ENCODE measurements at places on chromosomes 1 and 21.

DNA sequence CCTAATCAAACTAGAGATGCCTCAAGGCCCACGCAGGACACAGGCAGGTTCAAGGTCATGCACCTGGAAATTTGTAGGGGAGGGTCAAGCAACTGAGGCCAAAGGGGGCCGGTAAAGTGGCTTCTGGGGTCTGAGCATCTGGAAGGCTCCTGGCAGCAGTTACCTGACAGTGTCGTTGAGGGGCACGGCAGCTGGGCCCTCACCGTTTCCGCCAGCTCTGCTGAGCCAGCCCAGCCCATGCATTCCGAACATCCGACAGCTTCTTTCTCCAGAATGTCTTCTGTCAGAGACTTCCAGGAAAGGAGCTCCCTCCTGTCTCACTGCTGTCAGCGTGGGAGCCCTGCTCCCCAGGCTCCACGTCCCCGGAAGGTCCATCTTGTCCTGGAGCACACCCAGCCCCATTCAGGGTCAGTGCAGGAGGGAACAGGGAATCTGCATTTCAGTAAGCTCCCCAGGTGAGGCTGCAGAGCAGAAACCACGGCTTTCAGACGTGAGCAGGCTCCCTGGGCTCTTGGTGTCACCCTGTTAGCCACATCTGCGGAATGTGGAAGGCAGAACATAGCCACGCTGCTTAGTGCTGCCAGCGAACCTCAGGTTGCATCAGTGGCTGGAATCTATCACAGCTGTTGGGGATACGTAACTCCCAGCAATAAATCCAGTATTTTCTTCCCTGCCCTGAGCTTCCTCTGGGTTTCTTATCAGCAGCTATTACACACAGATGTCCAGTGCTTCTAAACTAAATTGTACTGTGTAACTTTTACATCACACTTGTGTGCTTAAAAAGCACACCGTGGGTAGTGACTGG is 36.3 kb upstream of the FAM3B start:
- DNase-seq = no peak

GRCh38 chr1:62784509-62785365 is 805 bp downstream of the ATG4C start:
- no peak for DNase-seq

DNA sequence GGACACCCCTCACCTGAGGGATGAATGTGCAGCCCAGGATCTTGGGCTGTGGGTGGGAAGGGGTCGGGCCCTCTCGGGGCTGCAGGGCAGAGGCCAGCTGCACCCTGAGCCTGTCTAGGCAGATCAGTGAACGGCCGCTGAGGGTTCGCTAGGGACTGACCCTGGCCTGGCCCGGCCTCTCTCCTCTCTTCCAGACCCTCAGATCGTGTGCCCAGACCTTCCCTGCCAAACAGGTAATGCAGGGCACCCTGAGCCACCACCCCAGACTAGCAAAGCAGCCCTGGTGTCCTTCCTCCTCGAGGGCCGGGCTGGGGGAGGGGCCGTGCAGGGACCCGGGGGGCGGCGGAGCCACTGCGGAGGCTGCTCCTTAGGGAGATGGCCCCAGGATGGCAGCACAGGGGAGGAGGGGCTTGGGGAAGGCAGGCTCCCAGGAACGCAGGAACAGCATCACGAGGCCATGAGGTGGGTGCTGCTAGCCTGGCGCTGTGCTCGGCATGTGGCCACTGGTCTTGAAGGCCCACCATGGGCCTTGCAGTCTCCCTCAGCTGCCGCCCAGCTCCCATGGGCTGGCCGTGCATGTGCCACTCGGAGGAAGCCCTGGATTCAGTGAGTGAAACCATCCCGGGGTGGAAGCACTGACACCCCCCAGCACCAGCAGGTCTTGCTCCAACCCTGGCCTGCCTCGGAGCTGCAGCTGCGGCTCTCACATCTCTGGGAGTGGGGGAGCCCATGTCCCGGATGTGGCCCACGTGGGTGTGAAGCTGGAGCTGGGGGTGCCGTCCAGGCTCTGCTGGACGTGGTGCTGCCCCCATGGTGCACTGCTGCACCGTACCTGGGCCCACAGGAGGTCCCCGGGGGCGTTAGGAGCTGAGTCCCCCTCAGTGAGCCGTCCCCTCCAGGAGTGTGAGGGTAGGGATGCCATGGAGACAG is 28.7 kb downstream of the COL6A2 start:
- no peak for DNase-seq

DNA sequence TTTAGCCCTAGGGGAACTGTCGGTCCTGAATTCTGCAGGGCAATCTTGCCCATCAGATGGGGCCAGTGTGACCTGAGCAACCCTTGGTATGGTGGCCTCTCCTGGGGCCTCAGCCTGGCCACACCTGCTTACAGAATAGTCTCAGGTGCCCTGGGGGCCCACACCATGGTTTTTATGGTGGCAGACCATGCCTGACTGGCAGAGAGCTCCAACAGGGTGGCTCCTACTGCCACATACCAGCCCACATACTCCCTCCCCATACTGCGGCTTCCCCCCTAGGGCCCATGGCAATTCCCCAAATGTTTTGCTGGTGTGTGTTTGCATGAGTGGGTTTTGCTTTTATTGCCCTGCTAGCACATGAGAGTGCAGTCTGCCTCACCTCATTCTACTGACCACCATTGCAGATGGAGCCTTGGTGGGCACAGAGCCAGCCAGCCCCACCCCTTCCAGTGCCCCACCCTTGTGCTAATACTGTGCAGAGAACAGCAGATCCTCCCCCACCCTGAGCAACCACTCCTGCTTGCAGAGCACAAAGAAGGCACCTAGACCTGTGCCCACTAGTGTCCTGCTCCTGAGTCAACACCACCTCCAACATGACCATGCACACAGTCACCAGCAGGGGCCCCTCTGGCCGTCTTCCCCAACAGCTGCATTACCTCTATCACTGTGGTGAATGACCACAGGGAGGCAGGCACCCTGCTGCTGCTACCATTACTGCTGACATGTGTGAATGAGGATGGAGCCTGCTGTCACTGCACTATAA is 86.8 kb downstream of the GDAP2 start:
- no peak for DNase-seq

DNA sequence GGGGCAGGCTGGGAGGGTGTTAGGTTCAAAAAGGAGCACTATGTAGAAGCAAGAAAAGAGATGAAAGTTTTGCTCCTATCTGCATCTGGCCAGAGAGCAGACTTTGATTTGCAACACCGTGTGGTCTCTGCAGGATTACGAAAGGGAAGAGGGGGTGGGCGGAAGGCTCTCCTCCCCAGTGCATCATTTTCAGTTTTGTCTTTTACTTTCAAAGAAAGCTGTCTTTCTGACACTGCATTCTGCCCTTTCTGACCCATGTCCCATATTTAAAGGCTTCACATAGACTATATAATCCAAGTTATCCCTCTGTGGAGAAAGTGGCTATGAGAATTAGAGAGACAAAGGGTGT is 126.5 kb downstream of the RHOU start:
- DNase-seq = no peak

GRCh38 chr1:234229581-234230387 is 143.5 kb upstream of the COA6 start:
- DNase-seq = no peak

GRCh38 chr1:228939881-228940392 is 204.7 kb downstream of the RHOU start:
- no peak for DNase-seq

- DNase-seq = no peak
Measured at GRCh38 chr1:244712669-244713068, 59.7 kb downstream of the DESI2 start.
